ENCODE measurements at places on chromosomes 6 and 20. TPM values are rescaled to one million over a fixed set of nuclear protein-coding genes. Genes with fewer than 3 reads are reported as not detected.

The C20orf144 gene
- total RNA-seq = not detected

The TMEM170B gene
- 2.2 TPM for total RNA-seq

The THEMIS gene
- not detected for total RNA-seq

The BPIFB4 gene
- total RNA-seq = not detected

The NKAPL gene
- 1.7 TPM for total RNA-seq

The MICB gene
- total RNA-seq = 15.8 TPM

Data from smooth muscle cell of the pulmonary artery (primary cell).